ENCODE measurements at places on chromosomes 2 and 18. TPM values are rescaled to one million over a fixed set of nuclear protein-coding genes. Genes with fewer than 3 reads are reported as not detected.

The RND3 gene
- 24.2 TPM for polyA plus RNA-seq

The CTNNA2 gene
- polyA plus RNA-seq, result not detected

The RAB6C gene
- 0.03 TPM for polyA plus RNA-seq

DNA sequence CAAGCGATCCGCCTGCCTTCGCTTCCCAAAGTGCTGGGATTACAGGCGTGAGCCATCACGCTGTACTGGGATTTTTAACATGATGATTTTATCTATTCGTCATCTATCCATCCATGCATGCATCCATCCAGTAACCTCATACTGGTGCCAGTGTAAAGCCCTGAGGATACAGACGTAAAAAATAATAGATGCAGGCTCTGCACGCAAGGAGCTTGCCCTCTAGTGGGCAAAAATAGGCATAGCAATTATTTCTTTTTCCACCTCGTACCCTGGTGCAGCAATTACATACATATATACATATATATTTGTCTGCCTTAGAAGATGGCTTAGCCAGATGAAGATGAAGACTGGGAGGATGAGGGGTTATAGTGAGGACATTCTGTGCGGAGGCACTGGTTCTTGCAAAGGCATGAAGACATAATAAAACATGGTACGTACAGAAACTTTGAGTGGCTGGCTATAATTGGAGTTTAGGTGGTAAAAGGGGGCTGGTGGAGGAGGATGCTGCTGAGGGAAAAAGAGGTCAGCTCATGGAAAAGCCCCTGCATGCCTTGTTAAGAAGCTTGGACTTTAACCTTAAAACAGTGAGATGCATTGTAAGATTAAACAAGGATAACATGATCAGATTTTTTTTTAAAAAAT lies 19.6 kb upstream of the RPIA start:
- peak; percentile 60 for DNase-seq

GRCh38 chr2:180609626-180610340 lies 370.6 kb upstream of the UBE2E3 start:
- DNase-seq, result peak; percentile 21

- no peak for DNase-seq
These were observed 1.0 kb downstream of the SP5 start for GRCh38 chr2:170715932-170716777.

- peak; percentile 19 for DNase-seq
These were observed 891 bp upstream of the FTCDNL1 start for GRCh38 chr2:199851883-199852282.

Measured in lung (tissue), 17 donors.